ENCODE measurements at places on chromosomes 7 and 10.
A peak's percentile ranks its signal among the peaks of the same experiment; 100 is the strongest.

DNA sequence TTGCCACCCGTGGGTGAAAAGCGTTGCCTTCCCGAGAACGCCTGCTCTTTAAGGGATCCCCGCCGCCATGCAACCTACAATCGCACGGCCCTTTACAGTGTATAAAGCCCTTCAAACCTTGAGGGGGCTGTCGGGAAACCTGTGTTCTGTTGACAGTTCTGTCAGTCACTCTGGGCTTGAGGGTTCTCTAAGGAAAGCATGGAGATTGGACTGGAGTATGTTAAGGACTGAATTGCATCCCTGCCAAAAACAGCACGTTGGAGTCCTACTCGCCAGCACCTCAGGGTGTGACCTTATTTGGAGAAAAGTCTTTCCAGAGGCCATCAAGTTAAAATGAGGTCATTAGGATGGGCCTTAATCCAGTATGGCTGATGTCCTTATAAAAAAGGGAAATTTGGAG lies 70.6 kb downstream of the PFKFB3 start:
- DNase-seq, result no peak

GRCh38 chr7:37013771-37014170 lies 289.5 kb upstream of the AOAH start:
- no peak for DNase-seq

DNA sequence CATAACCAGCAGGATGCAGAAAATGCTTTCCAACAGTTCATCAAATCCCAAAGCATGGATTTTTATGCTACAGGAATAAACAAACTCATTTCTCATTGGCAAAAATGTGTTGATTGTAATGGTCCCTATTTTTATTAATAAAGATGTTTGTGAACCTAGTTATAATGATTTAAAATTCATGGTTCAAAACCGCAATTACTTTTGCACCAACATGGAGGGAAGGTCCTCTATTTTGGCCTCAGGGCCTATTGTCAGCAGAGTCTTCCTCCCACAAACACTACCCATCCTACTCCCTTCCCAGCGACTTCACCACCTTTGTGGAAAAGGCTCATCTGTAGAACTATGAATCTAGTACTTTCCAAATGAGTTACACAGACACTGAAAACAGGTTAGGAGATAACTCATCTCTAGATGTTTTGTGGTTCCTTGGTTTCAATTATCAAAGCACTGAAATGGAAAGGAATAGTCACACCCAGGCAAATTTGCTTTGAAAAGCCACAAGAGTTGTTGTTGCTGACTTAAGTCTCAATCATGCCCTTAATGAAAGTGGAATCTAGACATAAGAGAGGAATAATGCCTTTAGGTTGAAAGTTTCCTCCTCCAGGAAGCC lies 59.4 kb upstream of the FRMD4A start:
- DNase-seq, result peak; percentile 55

DNA sequence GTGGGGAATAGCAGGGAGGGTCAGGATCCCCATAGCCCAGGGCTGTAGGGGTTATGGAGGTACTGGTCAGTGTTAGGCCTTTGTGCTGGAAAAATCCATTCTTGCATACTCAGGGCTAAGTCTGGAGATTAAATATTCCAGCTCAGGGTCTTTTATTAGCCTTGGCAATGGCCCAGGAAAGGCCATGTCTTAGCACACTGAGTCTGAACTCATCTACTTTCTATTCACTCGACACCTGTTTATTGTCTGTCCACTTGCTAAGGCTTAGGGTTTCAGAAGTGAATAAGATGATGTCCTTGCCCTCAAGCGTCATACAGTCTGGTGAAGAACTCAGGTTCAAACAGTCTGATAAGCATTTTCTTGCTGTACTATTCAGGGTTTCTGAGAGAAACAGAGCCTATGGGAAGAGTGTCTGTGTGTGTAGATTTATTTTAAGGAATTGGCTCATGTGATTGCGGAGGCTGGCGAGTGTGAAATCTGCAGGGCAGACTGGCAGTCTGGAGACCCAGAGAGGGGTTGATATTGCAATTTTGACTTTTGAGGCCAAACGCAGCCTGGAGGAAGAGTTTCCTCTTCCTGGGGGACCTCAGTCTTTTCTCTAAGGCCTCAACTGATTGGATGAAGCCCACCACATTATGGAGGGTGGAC lies 135.8 kb downstream of the RAMP3 start:
- DNase-seq, result no peak

DNA sequence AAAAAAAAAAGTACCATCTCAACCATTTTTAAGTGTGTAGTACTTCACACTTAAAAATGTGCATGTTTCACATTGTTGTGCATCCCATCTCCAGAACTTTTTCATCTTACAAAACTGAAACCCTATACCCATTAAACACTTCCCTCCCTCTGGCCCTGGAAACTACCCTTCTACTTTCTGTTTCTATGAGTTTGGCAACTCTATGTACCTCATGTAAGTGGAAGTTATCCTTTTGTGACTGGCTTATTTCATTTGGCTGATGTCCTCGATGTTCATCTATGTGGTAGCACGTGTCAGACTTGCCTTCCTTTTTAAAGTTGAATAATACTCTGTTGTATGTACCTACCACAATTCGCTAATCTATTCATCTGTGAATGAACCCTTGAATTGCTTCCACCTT lies 12.2 kb downstream of the KCNMA1 start:
- DNase-seq, result no peak

DNA sequence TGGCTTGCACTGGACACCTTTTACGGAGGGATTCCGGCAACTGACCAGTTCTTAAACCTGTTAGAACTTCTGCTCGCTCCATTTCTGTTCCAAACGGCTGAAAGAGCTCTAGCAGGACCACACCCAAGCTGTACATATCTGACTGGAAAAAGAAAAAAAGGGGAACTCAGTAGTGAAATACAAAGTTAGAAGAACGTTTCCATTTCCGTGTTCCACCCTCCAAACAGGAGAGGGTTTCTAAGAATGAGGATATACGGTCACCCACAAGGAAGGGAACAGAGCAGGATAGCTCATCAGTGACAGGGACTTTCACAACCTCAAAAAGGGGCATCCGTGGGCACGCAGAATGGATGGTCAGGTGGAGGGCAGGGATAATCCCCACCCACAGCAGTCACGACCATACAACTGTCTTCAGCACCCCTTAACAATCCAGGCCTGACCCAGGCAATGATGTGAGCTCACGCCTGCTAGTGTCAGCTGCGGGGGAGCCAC lies 4.3 kb upstream of the ANKRD61 start:
- no peak for DNase-seq

DNA sequence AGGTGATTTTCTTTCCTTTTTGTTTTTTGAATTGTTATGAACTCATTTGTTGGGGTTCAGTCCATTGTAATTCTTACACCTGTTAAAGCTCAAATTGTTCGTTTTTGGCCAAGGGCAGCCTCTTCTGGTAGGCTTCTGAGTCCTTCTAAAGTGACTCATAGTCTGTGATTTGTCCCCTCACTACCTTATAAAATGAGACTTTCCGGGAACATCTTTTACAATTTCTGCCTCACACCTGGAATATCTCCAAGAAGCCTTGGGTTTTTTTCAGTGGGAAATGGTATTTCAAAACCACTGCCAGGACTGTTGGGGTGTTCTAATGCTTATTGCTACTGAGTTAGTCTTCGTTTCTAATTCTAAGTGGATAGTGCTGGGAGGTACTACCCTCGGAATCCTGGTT lies 56.7 kb downstream of the BMPR1A start:
- no peak for DNase-seq

DNA sequence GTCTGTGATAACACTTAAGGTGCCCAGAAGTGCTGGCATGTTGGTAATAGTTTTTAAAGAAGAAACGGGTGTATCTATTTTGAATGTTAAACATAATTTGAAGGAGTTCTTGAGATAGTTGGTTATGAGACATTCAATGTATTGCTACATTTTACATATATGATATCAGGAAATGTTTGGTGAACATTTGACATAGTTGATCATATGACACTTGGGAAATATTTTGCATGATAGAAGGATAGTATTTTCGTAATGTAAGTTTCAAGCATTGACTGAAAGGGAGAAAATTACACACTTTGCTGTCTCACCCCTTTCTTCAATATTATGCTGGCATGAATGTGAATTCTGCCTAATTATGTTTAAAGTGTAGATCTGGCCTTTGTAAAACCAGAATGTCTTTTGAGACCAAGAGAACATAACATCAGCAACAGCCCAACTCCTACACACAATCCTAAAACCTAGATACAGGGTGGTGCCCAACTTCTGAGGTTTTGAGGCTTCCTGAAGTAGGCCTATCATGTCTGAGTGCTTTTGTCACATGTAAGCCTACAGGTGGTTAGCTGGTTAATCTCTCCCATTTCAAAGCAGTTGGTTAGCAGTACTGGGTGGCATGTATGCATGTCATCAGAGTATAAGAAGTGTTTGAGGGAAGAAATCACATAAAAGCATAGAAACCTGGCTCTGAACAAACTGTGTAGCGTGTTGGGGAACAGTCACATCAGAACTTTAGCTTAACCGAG lies 2.1 kb downstream of the ADD3 start:
- DNase-seq, result no peak

GRCh38 chr10:86305521-86305920 lies 61.1 kb downstream of the GRID1 start:
- DNase-seq, result no peak

DNA sequence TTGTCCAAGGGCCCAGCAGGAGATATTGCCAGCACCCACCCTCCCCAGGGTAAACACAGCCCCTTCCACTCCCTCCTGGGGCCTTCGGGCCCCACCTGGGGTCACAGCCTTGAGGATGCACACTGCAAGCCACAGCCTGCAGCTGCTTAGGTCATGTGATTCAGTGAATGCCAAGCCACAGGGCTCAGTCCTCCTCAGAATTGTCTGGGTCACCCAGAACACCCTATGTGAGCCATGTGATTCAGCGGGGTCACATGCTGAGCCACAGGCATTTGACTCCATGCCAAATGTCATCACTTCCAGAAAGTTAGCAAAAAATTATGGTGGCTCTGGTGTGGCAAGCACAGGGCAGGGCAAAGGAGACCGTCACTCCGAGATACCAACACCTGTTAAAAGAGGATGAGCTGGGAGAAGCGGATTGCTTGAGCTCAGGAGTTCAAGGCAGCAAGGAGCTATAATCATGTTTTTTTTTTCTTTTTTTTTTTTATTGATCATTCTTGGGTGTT lies 17.2 kb upstream of the PSAP start:
- no peak for DNase-seq
